Left colon (tissue), 2 donors: ENCODE measurements at places on chromosomes 1 and 21. TPM values are rescaled to one million over a fixed set of nuclear protein-coding genes. Genes with fewer than 3 reads are reported as not detected.

BRDT gene
- not detected for total RNA-seq

CSF3R gene
- total RNA-seq, result 2.9 TPM

MRPS6 gene
- 54.7 TPM for total RNA-seq

TCP10L gene
- total RNA-seq, result not detected

C1orf94 gene
- total RNA-seq, result 0.11 TPM

SERTAD4 gene
- total RNA-seq, result 5.9 TPM

WNT4 gene
- 2.5 TPM for total RNA-seq

MCOLN3 gene
- total RNA-seq, result 1.1 TPM

SELENBP1 gene
- 2,164 TPM for total RNA-seq

CFHR3 gene
- not detected for total RNA-seq

ITLN2 gene
- total RNA-seq, result not detected

FBLIM1 gene
- total RNA-seq, result 294 TPM

SH2D1B gene
- 1.1 TPM for total RNA-seq

GBP7 gene
- not detected for total RNA-seq

FCRL3 gene
- total RNA-seq, result 0.53 TPM

CACNA1E gene
- 0.25 TPM for total RNA-seq

OR2L8 gene
- total RNA-seq, result not detected

CYB5RL gene
- total RNA-seq, result 5.7 TPM

KRTAP12-4 gene
- not detected for total RNA-seq

GBP1 gene
- total RNA-seq, result 13.0 TPM

OPTC gene
- not detected for total RNA-seq

SLAMF8 gene
- 1.2 TPM for total RNA-seq

TMEM82 gene
- 18.6 TPM for total RNA-seq

EXOSC10 gene
- 38.2 TPM for total RNA-seq

MAP1LC3C gene
- total RNA-seq, result 1.1 TPM

WDR64 gene
- not detected for total RNA-seq

FCRLA gene
- 0.34 TPM for total RNA-seq

ESRRG gene
- 0.61 TPM for total RNA-seq

MEGF6 gene
- total RNA-seq, result 6.3 TPM

KRTAP11-1 gene
- not detected for total RNA-seq

HSD3B2 gene
- 16.6 TPM for total RNA-seq

IGSF9 gene
- total RNA-seq, result 31.5 TPM

PRRX1 gene
- total RNA-seq, result 3.0 TPM

NR1I3 gene
- not detected for total RNA-seq

RHBDL2 gene
- 35.1 TPM for total RNA-seq

ZMYND12 gene
- total RNA-seq, result 1.2 TPM

ZNF697 gene
- 3.1 TPM for total RNA-seq
